WTC11 (cell line): ENCODE measurements at places on chromosomes 7 and 10. TPM values are rescaled to one million over a fixed set of nuclear protein-coding genes. Genes with fewer than 3 reads are reported as not detected.

GRCh38 chr10:84946904-84947303, 618.5 kb downstream of the CCSER2 start:
- no peak for DNase-seq

DNA sequence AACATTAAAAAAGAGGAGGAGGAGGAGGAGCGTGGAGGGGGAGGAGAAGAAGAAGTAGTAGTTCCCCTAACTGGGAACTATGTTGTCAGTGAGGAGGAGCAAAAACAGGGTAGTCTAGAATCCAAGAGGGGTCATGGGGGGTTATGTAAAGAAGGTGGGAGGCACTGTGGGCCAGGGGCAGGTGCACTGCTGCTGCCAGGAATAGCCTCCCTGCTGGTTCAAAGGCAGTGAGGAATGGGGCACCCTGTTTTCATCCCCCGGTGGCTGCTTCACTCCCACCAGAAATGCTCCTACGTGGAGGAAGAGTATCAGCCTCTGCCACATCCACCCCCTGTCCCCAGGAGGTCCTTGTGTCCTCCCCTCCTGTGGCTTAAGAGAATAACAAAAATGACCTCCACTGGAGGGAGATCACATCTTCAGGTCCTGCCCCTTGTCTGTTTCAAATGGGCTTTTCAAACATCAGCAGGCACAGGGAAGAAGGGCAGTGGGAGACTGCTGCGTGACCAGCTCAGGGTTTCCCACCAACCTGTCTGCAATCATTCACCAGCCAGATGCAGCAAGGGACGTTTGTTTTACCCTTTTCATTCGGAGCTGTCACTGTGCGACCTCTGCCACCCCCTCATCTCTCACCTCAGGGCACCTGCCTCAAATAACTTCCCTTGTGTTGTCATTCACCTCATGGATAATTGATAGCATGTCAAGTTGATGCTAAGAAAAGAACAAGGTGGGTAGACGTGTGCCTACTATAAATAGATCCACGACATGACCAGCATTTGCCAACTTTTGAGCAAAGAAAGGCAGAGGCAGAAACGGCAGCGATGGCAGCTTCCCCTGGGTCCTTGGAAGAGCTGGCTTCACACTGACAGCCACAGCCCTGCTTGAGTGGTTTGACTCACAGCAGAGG, 92.6 kb downstream of the DGKI start:
- no peak for DNase-seq

- DNase-seq, result no peak
Observed at GRCh38 chr10:72263613-72264241, 10.0 kb upstream of the DDIT4 start.

DNA sequence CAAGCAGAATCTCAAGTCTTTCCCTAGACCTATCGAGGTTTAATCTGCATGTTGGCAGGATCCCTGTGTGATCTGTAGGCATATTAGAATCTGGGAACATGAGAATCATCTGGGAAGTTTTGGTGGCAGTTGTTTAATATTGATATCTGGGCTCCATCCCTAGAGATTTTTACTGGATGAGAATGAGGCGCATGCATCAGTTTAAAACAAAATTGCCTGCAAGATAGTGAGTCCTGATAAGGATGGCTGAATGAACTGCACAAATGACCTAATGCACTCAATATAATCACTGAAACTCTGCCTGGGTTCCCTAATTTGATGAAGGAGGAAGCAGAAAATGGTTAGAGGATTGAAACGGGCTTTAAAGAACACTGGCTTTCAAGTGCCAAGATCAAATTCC, 218.0 kb downstream of the FGFR2 start:
- DNase-seq, result no peak

DNA sequence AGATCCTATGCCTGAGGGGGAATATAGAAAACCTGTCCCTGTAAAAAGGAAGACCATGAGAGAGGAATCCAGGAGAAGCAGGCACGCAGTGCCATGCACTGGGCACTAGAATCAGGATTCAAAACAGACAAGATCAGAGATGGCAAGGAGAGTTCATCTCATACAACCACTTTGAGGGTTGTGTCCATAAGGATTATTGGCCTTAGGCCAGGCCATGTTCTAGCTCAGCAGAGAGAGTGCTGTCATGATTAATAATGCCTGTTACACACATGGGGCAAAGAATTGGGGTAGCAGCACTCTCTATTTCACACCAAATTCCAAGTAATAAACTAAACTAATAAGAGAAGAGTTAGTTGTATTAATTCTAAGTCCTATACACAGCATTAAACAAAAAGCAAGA, 29.1 kb downstream of the EZH2 start:
- DNase-seq, result no peak

DNA sequence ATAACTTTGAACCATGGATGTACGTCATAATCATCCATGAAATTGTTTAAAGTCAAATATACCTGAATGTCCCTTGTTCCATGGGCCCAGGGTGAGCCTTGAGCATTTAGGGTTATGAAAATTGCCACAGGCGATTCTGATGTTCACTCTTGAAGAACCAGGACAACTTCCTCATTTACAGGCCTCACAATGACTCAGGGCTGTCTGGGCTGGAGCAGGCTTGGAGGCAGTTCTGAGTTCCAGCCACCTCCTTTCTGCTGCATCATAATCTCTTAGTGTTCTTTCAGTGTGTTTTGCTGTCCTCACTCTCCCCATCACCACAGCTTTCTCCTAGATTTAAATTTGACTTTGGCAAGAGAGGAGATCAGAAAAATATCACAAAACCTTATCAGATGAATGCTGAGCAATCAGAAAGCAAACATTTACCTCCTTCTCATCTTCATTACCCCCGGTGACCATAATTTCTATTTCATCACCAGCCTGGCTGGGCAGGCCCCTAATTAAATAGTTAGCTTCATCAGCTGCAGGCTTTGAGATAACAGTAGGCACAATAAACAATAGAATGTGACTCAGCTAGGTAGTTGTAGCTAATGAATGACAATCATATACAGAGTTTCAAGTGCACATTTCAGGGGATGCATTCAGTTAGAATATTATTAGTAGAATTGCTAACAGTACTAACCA, 571.0 kb downstream of the SH2D4B start:
- DNase-seq, result no peak

DNA sequence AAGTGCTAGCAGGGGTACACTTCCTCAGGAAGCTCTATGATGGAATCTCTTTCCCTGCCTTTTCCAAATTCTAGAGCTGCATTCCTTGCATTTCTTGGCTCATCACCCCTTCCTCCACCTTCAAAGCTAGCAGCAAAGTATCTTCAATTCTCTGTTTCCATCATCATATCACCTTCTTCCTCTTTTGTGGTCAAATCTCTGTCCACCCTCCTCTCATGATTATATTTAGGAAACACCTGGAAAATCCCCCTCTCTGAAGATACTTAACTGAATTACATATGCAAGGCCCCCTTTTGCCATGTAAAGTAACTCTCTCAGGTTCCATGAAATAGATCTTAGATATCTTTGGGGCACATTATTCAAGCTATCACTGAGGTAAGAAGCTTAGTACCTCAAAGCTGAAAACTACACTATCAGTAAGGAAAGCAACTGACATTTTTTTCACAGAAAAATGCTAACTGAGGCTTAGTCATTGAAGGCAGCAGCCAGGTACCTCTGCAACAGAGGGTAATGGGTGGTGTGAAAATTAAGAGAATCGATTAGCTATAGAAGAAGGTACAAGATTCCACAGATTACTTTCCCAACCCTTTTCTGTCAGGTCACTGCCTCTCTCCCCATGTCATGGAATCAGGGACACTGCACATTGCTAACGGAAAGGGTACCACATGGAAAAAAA, 197.3 kb downstream of the MACC1 start:
- DNase-seq, result no peak

GRCh38 chr10:79347894-79348639, 798 bp downstream of the PPIF start:
- DNase-seq, result peak; percentile 46

GRCh38 chr7:35571611-35572240, 123.2 kb downstream of the HERPUD2 start:
- DNase-seq, result no peak

GRCh38 chr10:104334965-104335650, 3.2 kb downstream of the ITPRIP start:
- no peak for DNase-seq

- DNase-seq, result peak; percentile 27
Observed at GRCh38 chr7:22853674-22854157, 31.1 kb upstream of the TOMM7 start.

GRCh38 chr10:1026578-1026977, 919 bp upstream of the IDI2 start:
- no peak for DNase-seq

DNA sequence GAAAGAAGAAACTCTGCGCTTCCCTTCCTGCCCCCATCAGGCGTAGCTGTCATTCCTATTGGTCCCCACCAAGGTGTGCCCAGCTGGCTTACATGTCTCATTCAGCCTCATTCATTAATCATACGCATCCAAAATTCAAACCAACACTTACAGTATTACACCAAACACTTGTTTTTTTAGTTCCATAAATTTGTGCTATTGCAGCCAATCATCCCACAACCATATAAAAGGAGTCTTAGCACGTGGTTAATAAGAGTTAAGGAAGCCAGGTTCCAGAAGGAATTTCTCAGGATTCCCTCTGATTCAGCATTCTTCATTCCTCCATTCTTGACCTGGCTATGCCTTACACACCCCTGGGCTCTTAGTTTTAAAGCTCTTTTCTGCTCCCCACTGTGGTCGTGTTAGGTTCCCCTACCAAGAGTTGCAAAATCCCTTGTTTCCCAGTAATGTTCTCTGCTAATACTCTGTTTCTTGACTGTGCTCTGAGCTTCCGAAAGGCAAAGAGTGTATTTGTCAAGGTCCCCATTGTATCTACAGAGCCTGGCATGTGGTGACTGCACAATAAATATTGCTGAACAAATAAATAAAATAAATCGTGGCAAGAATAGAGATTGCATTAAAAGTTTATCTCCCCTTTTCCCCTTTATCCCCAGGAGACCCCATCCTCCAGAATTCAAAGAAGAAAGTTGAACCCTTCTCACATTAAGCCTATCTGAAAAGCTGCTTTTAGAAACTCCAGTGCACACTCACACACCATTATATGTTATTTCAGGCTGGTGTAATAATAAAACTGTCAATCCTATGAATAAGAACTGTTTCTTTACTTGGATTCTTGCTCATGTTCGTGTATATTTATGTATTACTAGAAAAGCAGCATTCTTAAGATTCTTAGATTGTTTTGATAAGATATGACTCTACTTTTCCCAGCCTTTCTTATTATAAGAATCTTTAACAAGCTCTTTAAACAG, 514.4 kb downstream of the INHBA start:
- no peak for DNase-seq

DNA sequence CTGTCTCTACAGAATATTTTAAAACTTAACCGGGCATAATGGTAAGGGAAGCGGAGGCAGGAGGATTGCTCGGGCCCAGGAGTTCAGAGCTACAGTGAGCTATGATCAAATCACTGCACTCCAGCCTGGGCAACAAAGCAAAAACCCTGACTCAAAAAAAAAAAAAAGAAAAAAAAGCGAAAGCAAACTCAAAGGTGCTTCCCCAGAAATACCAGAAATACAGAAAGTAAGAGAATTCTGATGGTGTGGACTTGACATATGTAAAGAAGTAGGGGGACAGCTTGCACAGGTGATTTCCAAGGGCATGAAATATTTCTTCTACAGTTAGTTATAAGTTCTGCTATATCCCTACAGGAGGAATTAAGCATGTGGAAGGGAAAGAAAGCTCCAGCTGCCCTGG, 69.7 kb upstream of the APBB1IP start:
- no peak for DNase-seq

DNA sequence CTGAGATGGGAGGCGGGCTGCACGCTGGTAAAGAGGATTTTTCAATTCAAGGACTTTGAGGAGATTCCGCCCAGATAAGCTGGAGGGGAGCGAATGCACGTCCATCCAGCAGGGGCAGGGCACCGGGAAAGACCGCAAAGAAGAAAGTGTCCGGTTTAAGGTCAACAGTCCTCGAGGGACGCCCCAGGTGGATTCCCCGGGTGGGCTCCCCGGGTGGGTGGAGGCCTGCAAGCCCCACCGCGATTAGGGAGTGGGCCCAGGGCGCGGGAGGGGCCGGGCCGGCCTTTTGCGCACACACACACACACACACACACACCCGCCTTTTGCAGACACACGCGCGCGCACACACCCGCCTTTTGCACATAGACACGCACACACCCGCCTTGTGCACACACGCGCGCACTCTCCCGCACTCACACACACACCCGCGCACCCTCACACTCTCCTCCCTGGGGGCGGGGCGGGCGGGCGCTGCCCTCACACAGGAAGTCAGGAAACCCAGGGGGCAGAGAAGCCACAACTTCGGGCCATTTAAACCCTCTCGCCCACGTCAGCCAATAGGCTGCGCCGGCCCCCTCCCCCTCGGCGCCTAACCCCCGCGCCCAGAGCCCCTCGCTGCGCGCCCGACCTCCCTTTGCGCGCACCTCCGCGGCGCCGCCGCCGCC, 615 bp downstream of the ARHGAP12 start:
- DNase-seq, result peak; percentile 56

DNA sequence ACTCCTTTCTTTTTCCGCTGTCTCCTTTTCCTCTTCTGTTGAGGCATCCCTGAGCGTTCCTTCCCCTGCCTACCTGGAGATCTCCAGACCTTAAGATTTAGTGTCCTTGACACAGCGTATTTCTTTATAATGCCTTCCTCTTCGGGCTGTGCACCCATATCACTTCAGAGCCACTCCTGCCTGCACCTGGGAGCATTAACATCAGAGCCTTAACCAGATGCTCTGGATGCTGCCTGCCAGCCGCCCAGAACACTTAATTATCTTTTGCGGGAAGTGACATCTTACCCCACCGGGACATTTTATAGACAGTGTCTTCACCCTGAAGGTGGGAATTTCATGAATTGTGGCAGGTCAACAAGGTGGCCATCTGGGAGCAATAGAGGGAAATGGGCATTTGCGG, 24.2 kb downstream of the UBTD1 start:
- DNase-seq, result no peak

DNA sequence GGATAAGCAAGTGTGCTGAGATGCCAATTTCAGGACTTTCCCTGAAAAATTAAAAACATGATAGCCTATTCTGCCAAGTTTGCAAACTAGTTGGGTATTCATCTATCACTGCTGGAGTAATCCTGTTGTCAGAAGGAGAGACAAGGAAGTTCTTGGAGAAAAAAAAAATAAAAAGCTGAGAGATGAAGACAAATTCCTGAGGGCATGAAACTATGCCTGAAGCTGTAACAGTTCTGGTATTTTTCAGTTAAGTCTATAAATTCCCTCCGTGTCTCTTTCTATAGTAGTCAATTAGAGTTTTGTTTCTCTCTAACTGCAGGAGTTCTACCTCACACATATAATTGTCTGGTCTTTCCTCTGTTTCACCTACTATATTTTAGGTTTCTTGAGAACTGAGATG, 95.7 kb downstream of the DGKB start:
- DNase-seq, result no peak

- DNase-seq, result no peak
Observed at GRCh38 chr7:125568799-125569198, 639.2 kb upstream of the POT1 start.

DNA sequence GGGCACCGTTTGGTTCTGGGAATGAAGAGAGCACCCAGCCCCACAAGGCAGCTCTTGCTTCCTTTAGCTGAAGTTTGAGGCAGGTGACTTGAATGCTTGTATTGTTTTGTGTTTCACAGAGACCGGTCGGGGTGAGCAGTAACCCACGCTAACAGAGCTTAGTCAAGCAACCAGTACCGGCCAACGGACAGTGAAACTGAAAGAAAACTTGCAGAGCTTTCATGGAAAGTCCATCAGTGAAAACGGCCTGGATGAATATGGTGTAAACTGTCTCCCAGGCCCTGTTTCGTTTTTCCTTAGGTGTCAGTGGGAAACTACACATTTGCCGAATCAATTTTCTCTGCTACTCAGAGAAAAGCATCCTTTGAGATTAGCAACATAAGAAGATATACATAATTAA, 101.1 kb downstream of the LYZL1 start:
- DNase-seq, result no peak

The INSYN2A gene
- total RNA-seq, result 0.13 to 0.23 TPM (median 0.21 TPM) in 3 replicates

The RPEL1 gene
- 0.09 TPM in 1 of 3 replicates, not detected in the others for total RNA-seq

The CYP3A5 gene
- total RNA-seq, result 0.39 to 0.78 TPM (median 0.76 TPM) in 3 replicates

The RADIL gene
- total RNA-seq, result 8.6 to 12.1 TPM (median 11.1 TPM) in 3 replicates

The ACTR3C gene
- 0.96 to 1.5 TPM (median 1.4 TPM) in 3 replicates for total RNA-seq
